ENCODE measurements at places on chromosomes 6 and 20.
A peak's percentile ranks its signal among the peaks of the same experiment; 100 is the strongest.

GRCh38 chr6:5626727-5627426 is 365.6 kb downstream of the FARS2 start:
- DNase-seq, result peak; percentile 16

- DNase-seq, result peak; percentile 32
Observed at GRCh38 chr6:146913842-146914488, 290.3 kb upstream of the STXBP5 start.

DNA sequence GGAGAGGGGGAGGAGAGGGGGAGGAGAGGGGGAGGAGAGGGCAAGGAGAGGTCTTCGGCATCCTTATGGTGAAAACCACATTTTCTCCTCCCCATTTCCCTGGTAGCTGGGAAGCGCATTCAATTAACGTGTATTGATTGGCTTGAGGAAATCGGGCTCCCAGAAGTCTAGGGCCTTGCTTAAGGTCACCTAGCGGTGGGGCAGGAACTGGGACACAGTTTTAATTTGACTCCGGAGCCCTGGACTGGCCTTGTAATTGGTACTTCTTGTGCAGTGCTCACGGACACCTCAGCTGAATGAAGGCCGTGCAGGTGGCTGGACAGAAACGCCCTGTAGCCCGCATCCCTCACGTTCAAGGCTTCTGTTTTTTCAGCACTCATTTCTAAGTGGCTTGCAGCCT is 42.8 kb downstream of the CTCFL start:
- no peak for DNase-seq

DNA sequence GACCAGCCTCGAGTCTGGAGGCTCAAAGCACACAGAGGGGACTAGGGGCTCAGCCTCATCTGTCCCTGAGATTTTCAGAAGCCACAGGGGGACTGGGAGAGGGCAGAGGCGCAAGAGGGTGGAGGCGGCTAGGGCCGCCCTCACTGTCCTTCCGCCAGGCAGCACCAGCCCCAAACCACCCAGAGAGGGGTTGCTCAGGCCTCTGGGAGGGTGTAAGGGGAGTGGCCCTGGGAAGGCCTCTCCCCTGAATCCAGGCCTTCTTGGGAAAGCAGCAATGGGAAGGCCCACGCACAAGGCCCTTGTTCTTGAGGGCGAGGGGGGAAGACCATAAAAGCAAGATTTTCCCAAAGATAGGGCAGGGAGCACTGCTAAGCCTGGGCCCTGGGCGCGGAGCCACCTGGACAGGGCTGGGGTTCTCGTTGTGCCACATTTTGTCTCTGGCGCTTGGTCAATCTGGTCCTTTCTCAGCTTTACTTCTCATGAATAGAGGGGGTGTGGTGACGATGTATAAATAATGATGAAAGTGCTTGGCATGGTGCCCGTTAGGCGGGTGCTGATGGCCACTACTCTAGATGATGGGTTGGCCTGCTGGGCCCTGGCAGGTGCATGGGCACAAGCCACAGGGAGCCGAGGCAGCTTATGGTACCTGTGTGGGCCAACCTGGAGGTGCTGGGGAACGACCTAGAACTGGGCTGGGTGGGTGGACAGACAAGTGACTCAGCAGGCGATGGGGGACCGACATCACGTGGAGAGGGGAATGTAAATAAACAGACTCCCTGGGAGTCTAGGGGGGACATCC is 4.8 kb downstream of the SAMD10 start:
- DNase-seq, result no peak

DNA sequence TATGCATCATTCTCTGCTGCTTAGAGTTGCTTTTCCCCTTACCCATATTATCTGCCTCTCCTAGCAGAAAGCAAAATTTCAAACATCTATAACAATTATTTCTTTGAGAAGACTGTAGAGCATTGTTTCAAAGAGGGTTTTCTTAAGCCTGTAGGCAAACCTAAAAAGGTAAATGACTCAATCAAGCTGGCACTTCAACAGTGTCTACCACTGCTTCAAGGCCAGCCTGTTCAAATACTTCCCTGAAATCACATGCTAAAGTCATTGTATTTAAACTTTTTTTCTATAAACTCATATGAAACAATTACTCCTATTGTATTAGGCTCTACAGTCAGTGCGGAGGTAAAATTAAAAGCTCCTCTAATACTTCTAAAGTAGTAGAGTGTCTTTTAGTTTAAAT is 87.1 kb downstream of the OGFRL1 start:
- DNase-seq, result no peak

DNA sequence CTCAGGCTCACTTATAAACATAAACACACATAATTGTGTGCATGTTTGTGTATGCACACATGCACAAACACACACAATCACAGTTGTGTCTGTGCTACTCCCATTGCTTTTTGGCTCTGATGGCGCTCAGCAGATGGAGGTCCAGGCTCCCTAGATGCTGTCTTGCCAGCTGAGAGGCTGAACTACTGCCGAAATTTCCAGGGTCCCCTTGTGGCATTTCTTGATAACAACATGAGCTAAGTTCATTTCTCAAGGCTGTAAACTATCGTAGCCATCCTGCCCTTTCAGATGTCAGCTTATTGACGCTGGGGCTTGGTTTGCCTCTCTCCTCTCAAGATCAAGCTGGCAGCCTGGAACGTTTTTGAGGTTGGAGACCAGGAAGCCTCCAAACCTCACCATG is 313.9 kb upstream of the RNF24 start:
- no peak for DNase-seq

DNA sequence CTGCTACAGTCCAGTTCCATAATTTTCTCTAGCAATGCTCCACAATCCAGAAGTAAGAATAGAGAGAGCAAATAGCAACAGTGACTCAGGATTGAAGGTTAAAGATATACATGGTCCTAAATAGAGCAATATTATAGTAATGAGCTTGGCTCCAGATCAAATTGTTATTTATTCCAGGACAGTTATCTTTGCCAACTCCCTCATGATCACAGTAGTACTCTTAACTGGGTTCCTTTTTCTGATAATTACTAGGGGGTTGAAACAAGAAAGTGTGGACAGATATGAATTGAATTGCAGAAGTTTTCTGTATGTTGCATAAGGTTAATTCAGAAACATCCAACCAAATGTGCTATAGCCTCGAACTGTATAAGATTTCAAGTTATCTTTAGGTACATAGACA is 11.9 kb downstream of the FAM184A start:
- DNase-seq, result no peak

DNA sequence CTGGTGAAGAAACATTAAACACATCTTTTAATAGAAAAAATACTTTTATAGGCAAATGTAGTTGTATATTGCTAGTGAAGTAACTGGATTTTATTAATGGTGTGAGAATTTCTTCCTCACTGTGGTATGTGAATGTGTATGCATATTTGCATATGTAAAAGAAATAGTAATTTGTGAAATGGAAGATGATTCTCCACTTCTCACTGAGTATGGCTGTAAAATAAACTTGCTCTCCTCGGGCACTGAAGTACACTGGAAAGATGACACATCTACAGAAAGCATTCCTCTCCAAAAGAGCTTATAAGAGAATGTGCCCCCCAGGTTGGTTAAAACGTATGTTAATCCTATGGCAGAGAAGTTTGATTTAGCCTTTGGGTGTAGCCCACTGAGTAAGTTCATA is 155.5 kb downstream of the LPA start:
- DNase-seq, result no peak

DNA sequence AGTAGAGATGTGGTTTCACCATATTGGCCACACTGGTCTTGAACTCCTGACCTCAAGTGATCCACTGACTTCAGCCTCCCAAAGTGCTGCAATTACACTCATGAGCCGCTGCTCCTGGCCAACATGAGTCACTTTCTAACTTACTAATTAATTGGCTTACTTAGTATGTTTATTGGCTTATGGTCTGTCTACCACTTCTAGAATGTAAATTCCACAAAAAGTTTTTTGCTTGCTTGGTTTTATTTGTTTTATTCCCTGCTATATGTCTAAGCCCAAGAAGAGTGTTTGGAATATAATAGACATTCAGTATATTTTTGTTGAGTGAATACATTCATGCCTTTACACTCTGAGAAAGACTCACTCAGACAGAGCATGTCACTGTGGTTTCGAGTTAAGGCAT is 86.0 kb downstream of the SAMD3 start:
- peak; percentile 13 for DNase-seq

DNA sequence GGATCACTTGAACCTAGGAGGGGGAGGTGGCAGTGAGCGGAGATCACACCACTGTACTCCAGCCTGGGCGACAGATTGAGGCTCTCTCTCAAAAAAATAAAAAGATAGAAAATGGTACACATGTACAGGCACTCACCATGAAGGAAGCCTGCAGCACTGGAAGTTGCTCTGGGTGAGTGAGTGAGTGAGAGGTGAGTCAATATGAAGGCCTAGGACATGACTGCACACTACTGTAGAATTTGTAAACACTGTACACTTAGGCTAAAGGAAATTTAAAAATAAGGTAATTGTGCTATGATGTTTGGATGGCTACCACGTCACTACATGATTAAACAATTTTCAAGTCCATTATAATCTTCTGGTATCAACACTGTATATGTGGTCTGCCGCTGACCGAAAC is 216.2 kb downstream of the FOXC1 start:
- no peak for DNase-seq
